ENCODE measurements at places on chromosomes 12 and 14.

DNA sequence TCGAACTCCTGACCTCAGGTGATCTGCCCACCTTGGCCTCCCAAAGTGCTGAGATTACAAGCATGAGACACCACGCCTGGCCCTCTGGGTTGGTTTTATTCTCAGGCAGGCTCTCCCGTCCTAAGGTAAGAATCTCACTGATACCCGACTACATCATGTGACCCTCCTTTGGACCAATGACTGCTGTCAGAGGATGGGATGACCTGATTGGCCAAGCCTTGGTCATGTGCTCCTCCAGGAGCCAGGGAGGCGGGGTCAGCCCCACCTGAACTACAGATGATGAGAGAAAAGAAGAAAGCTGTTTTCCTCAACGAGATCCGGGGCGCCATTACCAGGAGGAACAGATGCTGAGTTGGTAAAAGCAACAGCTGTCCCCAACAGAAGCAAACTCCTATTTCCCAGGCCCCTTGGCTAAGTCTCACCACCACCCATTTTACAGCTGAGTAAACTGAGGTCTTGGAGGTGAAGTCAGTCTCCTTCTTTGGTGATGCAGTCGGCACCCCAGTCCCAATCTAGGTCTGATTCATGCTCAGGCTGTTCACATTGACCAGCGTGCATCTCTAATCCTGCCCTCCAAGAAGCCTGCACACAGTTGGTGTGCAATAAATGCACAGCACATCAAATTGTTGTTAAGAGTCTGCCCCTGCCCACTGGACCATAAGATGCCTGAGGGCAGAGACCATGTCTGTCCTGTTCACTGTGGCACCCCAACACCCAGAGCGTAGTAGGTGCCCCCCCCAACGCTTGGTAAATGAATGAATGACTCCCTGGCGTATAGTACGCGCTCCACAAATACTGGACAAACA, 118.8 kb downstream of the SCARB1 start:
- DNase-seq = no peak

DNA sequence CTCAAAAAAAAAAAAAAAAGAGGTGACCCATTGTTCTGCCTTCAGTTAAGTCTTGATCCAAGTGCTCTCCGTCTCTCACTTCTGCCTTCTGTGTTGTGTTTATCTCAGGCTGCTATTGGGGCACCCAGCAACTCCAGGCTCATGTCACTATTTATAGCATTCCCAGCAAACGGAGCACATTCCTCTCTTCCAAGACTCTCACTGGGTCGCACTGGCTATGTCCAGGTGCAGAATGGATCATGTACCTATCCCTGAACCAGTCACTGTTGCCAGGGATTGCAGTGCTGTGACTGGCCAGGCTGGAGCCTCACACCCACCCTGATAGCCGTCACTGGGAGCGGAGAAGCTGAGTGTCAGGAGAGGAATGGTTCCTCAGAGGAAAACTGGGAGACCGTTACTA, 31.2 kb downstream of the RHOF start:
- no peak for DNase-seq

DNA sequence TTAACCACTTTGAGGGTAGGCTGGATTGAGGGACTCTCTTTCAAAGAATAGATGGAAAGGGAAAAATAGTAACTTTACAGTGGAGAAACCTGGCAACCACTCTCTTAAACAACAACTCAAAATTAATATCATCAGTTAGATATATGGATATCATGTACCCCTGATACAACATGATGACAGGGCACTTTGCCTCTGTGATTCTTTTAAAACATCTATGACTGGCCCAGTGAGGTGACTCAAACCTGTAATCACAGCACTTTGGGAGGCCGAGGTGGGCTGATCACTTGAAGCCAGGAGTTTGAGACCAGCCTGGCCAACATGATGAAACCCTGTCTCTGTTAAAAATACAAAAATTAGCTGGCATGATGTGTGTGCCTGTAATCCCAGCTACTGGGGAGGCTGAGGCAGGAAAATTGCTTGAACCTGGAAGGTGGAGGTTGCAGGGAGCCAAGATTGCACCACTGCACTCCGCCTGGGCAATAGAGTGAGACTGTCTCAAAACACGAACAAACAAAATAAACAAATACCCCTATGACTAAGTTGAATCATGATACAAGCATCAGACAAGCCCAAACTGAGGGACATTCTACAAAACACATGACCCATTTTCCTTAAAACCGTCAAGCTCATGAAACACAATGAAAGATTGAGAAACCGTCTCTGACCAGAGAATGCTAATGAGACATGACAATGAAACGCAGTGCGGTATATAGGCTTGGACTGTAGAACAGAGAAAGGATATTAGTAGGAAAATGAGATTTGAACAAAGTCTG, 26.4 kb upstream of the SLC7A8 start:
- DNase-seq = no peak

DNA sequence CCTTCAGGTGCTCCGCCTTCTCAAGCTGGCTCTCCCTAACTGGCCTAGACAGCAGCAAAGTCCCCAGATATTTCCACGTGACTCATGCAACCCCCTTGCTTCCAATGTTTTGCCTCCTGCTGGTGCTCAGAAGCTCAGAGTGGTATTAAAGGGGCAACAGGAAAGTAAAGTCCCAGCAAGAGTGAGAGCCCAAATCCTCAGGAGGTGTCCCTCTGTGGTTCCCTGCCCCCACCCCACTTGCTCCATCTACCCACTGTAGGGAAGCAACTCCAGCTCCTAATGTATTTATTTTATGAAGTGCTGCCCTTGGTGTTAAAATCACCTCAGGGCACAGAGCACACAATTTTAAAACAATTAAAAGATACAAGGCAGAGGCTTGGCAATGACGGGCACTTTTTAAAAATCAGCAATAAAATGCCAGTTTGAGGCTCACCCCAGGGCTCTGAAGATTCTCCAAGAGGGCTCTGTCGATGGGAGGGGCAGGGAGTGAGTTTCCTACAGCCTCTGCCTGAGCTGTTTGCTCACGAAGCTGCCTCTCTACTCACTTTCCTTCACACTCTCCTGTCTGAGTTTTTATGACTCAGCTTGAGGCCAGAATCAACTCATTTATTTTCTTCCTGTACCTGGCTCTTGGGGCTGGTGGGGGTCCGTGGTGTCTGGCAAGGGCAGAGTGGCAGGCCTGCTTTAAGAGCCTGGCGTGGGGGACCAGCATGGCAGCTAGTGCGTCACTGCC, 81.9 kb upstream of the MAX start:
- no peak for DNase-seq

GRCh38 chr12:89461649-89462612, 62.7 kb downstream of the GALNT4 start:
- DNase-seq = no peak

- peak; percentile 38 for DNase-seq
These were observed 9.7 kb downstream of the TNS2 start for GRCh38 chr12:53059434-53060063.

DNA sequence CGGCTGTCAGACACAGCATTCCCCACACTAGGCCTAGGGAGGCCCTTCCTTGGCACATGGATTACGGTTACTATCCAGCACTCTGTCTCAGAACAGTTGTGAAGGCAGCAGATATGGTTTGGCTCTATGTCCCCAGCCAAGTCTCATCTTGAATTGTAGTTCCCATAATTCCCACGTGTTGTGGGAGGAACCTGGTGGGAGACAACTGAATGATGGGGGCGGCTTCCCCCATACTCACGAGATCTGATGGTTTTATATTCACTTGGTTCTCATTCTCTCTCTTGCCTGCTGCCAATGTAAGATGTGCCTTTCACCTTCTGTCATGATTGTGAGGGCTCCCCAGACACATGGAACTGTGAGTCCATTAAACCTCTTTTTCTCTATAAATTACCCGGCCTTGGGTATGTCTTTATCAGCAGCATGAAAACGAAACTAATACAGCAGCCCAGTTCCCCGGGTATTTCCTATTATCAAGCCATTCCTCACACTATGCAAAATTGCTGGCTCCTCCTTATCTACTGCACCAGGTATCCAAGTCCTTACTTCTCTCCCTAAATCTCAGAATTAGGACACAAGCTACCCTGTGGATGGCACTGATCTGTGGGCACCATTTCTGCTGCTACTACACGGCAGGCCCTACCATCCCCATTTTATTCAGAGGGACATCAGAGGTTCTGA, 33.3 kb downstream of the NT5DC3 start:
- no peak for DNase-seq

- DNase-seq = peak; percentile 54
These were observed 662 bp downstream of the EPS8 start for GRCh38 chr12:15788233-15789219.

DNA sequence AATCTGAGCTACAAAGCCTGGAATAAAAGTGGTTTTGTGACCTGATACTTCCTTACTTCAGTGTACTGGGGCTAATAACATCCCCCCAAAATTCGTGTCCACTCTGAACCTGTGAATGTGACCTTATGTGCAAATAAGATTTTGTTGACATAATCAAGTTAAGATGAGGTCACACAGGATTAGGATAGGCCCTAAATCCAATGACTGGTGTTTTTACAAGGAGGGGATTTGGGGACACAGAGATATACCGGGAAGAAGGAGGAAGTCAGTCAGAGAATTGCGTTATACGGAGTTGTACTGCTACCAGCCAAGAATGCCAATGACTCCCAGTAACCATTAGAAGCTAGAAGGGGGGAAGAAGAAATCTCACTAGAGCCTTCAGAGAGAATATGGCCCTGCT, 299.9 kb downstream of the ACSS3 start:
- no peak for DNase-seq

DNA sequence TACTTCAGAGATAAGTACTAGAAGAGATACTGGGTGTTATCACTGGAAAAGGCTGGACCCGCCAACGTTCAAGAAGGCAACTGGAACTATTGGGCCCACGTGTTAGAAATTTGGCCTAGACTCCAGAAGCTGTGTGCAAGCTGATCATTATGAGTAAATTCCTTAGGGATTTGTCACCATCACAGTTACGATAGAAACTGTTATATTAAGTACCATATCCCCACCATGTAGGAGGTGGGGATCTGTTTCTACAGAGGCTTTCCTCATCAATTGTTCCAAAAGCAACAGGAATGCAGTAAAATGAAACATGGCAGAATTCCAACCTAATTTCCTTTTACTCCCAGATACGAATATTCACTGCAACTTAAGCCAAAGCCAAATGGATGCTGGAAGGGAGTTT, 170.7 kb downstream of the NOVA1 start:
- no peak for DNase-seq

DNA sequence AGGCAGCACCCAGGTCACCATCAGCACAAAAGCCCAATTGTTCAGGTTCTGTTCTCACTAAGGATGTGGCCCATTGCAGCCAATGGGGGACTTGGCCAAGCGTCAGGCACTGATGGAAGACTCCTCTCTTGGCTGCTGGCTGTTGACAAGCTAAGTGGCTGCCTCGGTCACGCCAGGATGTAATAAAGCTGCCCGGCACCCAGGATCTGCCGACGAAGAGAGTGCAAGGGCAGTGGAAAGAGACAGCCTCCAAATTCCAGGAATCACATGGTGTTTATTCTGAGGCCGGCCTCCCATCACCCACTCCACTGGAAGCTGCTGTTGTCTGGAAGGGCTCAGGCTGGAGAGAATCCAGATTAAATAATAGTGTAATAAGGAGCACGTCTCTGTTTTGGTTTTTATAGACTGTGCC, 451.8 kb upstream of the TBX3 start:
- DNase-seq = peak; percentile 54

- DNase-seq = no peak
These were observed 10.1 kb downstream of the RAP1B start for GRCh38 chr12:68620519-68621471.

DNA sequence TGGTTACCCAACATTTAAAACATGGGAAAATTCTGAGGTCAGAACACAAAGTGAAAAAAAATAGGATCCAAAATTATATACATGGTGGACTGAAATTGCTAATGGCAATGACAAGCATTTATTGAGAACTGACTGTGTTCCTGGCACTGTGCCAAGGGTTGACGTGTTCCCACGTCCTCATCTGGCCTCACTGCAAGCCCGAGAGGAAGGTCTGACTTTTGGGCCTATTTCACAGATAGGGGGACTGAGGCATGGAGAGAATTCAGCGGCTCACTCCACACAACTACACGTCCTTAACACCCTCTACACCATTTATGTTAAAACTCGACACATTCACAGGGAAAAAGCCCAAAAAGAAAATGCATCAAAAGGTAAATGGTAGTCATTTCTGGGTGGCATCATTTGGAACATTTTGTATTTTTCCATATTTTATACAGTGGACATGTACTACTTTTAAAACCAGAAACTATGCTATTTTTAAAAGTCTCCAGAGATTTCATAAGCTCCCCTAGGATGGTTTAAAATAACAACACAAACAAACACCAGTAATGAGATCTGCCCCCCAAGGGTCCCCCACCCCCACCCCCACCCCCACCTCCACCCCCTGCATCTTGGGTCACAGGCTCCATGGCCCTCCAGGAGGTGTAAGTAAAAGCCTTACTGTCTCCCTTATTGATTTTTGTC, 27.7 kb downstream of the CLMN start:
- DNase-seq = peak; percentile 79

DNA sequence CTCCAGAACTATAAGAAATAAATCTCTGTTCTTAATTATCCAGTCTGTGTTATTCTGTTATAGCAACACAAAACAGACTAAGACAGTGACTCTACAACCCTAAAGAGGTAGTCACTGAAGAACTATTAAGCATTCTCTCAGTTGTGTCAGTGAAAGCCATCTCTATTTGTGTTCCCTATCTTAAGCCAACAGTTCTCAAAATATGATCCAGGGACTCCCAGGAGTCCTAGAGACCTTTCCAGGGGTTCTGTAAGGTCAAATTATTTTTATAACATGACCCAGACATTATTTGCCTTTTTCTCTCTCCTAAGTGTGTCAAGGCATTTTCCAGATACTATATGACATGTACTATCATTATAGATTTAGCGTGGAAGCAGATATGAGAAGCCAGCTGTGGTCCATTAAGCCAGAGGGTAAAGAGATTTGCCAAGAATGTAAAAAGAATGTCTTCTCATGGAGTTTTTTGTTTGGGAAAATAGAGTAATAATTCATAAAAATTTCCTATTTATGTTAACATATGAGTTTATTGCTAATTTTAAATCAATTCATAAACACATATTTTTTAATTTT, 315.8 kb downstream of the RGS6 start:
- DNase-seq = no peak

- no peak for DNase-seq
These were observed 50.0 kb upstream of the GPATCH2L start for GRCh38 chr14:76101391-76102379.

- DNase-seq = no peak
These were observed 1.0 kb downstream of the PRPF39 start for GRCh38 chr14:45084946-45085346.

- DNase-seq = no peak
These were observed 46.9 kb downstream of the BTG1 start for GRCh38 chr12:92098594-92099380.

GRCh38 chr14:24329736-24330135, 5.1 kb downstream of the ADCY4 start:
- DNase-seq = peak; percentile 50

DNA sequence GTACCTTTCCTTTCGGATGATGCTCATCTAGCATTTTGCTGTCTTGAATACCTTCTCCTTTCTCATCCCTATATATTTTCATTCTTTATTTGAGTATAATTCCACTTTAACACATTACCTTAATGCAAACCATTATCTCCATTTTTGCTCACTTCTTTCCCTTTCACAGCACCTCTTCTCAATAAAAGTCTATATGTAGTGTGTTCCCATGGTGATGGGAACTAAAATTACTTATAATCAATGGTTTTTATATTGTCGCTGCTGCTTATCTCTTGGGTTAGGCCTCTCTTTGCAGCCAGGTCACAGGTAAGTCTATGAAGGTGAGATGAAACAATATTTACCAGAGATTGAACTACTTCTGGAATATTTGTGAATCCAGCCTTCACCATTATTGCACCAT, 121.6 kb upstream of the FGD4 start:
- no peak for DNase-seq

Measured in head of caudate nucleus (tissue), 42 donors.